ENCODE measurements at places on chromosomes 7 and 10.

DNA sequence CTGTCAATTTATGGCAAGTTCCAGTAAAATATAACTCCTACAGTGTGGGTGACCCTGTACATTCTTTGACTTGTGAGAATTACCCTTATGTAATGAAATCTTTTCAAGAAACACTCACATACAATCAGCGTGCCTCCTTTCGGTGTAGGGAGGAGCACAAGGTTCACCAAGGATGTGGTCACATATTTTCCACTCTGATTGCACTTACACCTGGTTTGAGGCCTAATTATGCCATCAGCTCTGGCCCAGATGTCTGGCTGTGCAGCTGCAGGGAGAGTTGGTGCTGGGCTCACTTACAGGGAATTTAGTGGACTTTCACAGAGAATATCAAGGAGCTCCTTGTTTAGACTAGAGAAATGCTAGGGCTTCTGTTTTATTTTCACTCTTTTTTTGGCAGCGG, 146.0 kb upstream of the STEAP4 start:
- no peak for DNase-seq

DNA sequence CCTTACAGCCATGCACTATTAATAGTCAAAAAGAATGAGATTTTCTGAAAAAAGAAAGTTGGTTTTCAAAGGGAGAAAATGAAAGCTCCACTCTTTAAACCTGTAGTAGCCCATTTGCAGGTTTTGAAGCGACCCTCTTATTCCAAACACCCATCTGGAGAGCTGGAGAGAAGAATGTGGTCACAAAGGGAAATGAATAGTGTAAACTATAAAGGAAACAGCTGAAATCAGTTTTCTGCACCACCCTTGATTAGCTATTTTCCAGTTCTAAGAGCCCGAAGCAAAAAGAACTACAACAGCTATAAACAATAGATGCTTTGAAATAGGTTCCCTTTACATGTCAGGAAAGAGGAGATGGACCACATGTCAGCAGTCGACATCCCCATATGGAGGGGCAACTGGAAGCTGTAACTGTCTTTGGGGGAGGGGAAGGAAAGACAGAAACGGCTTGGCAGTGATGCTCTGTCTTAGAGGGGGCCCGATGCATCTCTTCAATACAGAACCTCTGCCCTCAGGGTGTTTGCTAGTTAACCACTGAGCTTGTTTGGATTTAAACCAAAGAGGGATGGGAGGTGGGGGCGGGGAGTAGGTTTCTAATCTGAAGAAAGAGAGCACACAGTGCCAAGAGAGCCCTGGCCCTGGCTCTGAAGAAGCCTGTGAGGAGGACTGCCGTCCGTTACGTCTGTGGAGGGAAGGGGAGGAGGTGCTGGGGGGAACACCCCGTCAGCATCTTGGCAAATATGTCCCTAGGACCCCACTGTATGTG, 55.3 kb downstream of the CPVL start:
- DNase-seq = no peak

DNA sequence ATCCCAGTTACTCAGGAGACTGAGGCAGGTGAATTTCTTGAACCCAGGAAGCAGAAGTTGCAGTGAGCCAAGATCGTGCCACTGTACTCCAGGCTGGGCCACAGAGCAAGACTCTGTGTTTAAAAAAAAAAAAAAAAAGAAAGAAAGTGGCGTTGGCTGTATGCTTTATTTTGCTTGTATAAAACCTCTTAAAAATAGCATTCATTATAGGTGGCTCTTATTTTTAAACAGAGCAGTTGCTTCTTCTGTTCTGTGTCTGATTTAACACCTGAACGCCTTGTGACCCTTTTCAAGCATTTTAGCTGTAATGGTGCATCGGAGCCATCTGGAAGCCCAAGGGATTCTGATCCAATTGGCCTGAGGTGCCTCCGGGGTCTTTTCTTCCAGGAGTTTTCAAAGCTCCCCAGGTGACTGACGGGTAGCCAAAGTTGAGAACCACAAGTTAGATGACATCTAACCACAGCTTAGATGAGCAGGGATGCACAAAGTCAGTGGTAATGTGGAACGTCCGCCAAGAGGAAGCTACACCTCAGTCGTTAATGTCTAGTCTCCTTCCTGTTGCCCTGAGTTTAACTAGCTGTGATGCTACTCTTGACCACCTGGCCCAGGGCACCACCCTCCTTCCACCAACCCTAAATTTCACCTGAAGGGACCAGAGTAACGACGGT, 274.6 kb upstream of the KLF6 start:
- no peak for DNase-seq

DNA sequence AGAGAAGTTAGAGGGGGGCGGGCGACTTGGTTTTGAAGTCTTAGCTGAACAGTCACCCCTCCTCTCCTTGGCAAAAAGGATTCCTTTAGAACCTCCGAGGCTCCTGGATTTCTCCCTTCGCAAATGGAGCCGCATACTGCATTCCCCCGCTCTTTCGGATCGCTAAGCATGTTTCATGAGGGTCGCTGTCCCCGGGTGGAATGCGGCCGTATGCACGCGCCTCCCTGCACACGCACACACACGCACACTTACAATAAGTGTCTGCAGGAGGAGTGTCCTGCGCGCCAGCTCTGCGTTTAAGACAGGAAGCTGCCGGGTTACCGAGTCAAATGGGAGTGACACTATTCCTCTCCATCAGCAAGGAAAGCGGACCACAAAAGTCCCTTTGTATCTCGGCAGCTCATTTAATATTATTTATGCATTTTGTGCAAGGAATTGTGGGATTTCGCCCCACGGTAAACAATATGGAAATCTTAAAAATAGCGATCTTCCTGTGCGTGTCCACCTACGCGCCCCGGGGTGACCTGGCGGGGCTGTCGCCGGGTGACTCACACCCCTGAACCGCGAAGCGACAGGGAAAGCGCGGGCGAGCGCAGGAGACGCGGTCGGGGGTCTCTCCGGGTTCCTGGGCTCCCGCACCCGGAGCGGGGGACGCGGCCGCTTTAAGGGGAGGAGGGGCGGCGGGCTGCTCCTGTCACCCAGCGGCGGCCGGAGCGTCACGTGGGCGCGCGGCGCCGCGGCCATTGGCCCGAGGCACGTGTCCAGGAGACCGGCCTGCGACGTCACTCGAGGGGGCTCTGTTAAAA, 988 bp upstream of the EN2 start:
- no peak for DNase-seq

- DNase-seq = no peak
Measured at GRCh38 chr7:55274156-55274555, 91.0 kb upstream of the LANCL2 start.

GRCh38 chr7:10085231-10085630, 888.4 kb upstream of the PHF14 start:
- no peak for DNase-seq

- DNase-seq = no peak
Measured at GRCh38 chr7:116969371-116969902, 16.1 kb downstream of the ST7 start.

DNA sequence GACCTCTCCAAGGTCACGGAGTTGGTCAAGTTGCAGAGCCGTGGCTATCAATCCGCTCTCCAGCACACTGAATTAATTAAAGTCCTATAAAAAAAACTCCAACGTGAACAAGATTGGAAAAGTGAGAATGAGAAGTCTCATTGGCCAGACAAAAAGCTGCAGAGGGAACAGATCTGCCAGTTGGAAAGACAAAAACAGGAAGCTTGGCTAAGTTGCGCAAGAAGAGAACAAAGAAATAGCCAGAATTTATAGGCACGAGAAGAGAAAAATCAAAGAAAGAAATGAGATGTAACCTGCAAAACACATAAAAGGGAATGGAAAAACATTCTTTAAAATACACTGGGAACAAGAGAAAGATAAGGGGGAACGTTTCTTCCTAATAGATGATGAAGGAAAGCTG, 45.7 kb upstream of the CRTAC1 start:
- no peak for DNase-seq

DNA sequence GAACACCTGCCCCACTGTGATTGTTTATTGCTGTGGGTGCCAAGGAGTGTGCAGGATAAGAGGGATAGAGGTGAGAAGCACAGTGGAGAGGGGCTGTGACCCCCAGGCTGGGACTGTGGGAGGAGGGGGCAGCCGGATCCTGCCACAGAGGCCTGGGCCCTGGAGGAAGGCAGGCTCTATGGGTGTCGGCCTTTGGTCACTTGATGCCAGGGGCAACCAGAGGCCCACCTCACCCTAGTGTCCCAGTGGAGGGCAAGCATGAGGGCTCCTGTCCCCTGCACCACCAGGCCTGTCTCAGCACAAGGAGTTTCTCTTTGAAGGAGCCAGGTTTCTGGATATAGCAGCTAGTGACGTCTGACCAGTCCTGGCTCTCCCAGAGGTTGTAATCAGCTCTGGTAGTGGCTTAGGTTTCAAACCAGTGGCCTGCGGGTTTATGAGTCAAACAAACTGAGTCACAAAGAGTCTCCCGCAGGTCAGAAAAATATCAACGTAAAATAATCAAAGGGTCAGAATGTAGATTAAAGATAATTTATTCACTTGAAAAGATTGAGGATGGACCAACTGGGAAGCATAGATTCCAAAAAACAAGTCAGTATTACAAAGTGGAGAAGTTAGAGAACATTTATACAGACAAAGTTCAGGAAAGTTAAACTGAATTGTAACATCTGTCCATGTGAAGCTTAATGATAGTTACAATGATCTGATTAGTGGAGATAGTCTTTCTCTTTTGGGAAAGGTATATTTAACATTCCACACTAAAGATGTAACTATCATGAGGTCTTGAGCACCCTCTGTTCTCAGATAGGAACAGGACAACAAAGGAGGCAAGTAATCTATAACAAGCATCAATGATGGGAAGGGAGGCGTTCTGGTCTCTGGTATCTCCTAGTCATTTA, 37.2 kb upstream of the ZNF488 start:
- DNase-seq = no peak

All from bone marrow (tissue), 2 donors.